Activated naive CD8-positive, alpha-beta T cell treated with anti-CD3 and anti-CD28 coated beads, Interleukin-2, amount 50 U/mL, for 24 hours (primary cell): ENCODE measurements at places on chromosomes 2 and 18.
A peak's percentile ranks its signal among the peaks of the same experiment; 100 is the strongest.

- no peaks in the 10 kb centered on the region for H3K27me3 ChIP-seq
- H3K4me1 ChIP-seq, result no peaks in the 10 kb centered on the region
- DNase-seq, result no peak
- H3K4me3 ChIP-seq, result no peak overlapping the region
- no peak overlapping the region for H3K27ac ChIP-seq
Measured at GRCh38 chr2:66689456-66690051, 254.6 kb downstream of the MEIS1 start.

DNA sequence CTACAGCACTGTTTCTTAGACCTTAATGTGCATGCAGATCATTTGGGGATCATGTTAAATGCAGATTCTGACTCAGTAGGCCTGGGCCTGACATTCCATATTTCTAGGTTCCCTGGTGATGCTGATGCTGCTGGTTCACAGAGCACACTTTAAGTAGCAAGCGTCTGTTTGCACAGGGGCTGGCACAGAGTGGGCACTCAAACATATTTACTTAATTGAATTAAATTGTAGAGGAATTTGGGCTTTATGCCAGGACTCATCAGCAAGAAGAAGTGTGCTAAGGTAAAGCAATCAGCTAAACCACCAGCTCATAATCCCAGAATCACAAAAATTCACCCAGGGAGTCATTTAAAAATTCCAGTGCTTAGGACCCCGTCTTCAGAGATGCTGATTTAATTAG lies 25.1 kb upstream of the INPP4A start:
- H3K27me3 ChIP-seq, result no peaks in the 10 kb centered on the region
- H3K27ac ChIP-seq, result no peak overlapping the region
- DNase-seq, result no peak
- H3K36me3 ChIP-seq, result peaks cover 7% of the 10 kb centered on the region
- no peak overlapping the region for H3K4me3 ChIP-seq

- peak overlapping the region; percentile 89 for H3K4me3 ChIP-seq
- peak overlapping the region; percentile 94 for H3K27ac ChIP-seq
- DNase-seq, result no peak
- peaks cover 2% of the 10 kb centered on the region for H3K27me3 ChIP-seq
- H3K4me1 ChIP-seq, result peaks cover 83% of the 10 kb centered on the region
- H3K36me3 ChIP-seq, result peaks cover 47% of the 10 kb centered on the region
Measured at GRCh38 chr2:126659562-126660467, 3.9 kb downstream of the GYPC start.

DNA sequence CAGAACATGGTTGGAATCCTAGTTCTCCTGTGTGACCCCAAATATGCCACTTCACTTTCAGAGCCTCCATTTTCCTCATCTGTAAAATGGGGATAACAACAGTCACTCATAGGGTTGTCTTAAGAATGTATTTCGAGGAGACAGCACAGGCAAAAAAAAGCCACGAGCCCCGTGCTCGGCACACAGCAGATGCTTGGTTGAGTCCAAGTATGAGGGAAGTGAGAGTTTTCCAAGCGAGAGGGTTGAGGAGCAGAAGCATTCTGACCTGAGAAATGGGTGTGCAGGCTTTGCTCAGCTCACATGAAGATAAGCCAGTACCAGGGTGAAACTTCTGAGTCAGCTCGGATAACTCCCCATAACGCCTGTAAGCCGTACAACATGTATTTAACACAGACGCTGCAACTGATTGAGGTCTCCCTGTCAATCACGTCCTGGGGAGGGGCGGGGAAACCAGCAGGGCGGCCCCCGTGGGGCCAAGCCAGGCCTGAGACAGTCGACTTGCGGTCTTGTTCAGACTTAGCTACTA lies 23.0 kb upstream of the ODC1 start:
- H3K36me3 ChIP-seq, result no peaks in the 10 kb centered on the region
- no peaks in the 10 kb centered on the region for H3K4me1 ChIP-seq
- no peak for DNase-seq
- no peak overlapping the region for H3K4me3 ChIP-seq
- no peak overlapping the region for H3K27ac ChIP-seq

- peaks cover 20% of the 10 kb centered on the region for H3K36me3 ChIP-seq
- H3K27ac ChIP-seq, result no peak overlapping the region
- no peaks in the 10 kb centered on the region for H3K27me3 ChIP-seq
- H3K4me1 ChIP-seq, result peaks cover 72% of the 10 kb centered on the region
- DNase-seq, result no peak
Measured at GRCh38 chr18:46226461-46226860, 122.3 kb downstream of the HAUS1 start.

DNA sequence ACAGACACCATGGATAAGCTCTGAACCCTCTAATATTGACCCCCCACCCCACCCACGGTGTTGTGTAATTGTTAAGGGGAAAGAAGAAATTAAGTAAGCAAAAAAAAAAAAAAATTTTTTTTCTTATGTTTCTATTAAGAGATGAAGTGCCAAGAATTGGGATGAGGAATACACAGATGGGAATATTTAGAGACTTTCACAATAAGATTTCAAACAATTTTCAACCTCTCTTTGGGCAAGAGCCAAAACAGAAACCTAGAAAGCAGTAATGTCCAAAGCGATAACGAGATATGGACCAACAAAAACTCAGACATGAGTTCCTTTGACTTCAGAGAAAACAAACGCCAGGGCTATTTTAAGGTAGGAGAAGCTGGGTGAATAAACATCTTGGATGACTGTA lies 14.4 kb downstream of the PIEZO2 start:
- H3K4me1 ChIP-seq, result no peaks in the 10 kb centered on the region
- H3K27ac ChIP-seq, result no peak overlapping the region
- no peaks in the 10 kb centered on the region for H3K36me3 ChIP-seq
- H3K4me3 ChIP-seq, result no peak overlapping the region
- no peaks in the 10 kb centered on the region for H3K27me3 ChIP-seq

- no peak overlapping the region for H3K27ac ChIP-seq
- peaks cover 2% of the 10 kb centered on the region for H3K36me3 ChIP-seq
- DNase-seq, result peak; percentile 48
- H3K4me3 ChIP-seq, result peak overlapping the region; percentile 9
- H3K27me3 ChIP-seq, result peaks cover 43% of the 10 kb centered on the region
Measured at GRCh38 chr2:232418466-232419244, 12.0 kb downstream of the ALPG start.

- H3K4me1 ChIP-seq, result no peaks in the 10 kb centered on the region
- H3K27me3 ChIP-seq, result peaks cover 17% of the 10 kb centered on the region
- H3K4me3 ChIP-seq, result no peak overlapping the region
- no peak overlapping the region for H3K27ac ChIP-seq
Measured at GRCh38 chr2:196563876-196564275, 75.6 kb upstream of the CCDC150 start.

- H3K36me3 ChIP-seq, result peaks cover 12% of the 10 kb centered on the region
- DNase-seq, result no peak
- no peak overlapping the region for H3K27ac ChIP-seq
- H3K4me1 ChIP-seq, result no peaks in the 10 kb centered on the region
- no peak overlapping the region for H3K4me3 ChIP-seq
Measured at GRCh38 chr2:72757177-72757775, 68.6 kb downstream of the EXOC6B start.

DNA sequence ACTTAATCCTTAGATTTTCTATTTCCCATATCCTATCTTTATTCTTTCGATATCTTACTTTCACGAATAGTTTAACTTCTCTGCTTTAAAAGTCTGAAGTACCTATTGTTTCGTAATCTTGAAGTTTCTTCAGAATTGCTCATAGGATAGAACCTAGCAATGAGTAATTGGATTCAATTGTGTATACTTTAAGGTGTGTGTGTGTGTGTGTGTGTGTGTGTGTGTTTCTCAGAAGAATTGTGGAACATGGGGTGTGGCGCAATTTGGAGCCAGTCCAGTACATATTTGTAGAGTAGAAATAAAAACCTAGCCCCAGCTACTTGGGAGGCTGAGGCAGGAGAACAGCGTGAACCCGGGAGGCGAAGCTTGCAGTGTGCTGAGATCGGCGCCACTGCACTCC lies 897.6 kb downstream of the BCL11A start:
- H3K4me1 ChIP-seq, result no peaks in the 10 kb centered on the region
- no peaks in the 10 kb centered on the region for H3K36me3 ChIP-seq
- no peak for DNase-seq
- H3K27me3 ChIP-seq, result no peaks in the 10 kb centered on the region
- H3K27ac ChIP-seq, result no peak overlapping the region

GRCh38 chr2:127707890-127708648 lies 6.8 kb downstream of the SFT2D3 start:
- DNase-seq, result no peak
- H3K4me3 ChIP-seq, result no peak overlapping the region
- H3K4me1 ChIP-seq, result peaks cover 21% of the 10 kb centered on the region
- no peak overlapping the region for H3K27ac ChIP-seq
- peaks cover 47% of the 10 kb centered on the region for H3K36me3 ChIP-seq

DNA sequence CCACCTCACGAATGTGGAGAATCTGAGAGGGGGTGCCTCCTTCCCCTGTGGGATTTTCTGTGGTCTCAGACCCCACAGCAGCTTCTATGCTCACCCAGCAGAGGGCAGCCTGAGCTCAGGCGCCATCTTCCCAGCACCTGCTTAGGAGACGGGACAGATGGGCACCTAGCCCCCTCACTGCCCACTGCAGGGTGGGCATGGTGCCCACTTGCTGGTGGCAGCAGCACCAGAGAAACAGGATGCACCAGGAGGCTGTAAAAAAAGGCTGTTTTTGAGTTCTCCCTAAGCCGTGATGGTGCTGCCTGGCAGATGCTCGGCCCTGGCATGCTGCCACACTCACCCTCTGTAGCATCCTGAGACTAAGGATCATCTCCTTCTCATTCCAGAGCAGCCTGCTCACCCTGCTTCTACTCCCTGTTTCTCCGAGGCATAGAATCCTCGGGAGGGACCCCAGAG lies 19.1 kb upstream of the SLC20A1 start:
- H3K4me3 ChIP-seq, result no peak overlapping the region
- H3K4me1 ChIP-seq, result peaks cover 62% of the 10 kb centered on the region

DNA sequence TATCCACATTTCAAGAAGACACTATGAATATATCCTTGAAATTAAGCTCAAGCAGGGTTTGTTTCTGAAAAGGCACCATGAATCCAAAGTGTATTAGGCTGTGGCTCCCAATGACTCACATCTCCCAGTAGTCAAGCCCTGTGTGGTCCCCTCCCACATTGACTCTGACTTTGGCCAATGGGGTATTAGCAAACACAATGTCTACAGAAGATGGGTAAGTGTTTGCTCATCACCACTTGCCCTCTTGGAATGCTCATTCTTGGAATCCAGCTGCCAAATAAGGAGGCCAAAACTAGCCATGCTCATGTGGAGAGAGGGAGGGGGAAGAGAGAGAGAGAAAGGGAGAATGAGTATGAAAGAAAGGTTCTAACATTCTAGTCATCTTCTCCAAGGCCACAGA lies 490.0 kb downstream of the TXNL1 start:
- H3K27ac ChIP-seq, result no peak overlapping the region
- no peaks in the 10 kb centered on the region for H3K36me3 ChIP-seq
- no peak overlapping the region for H3K4me3 ChIP-seq
- no peak for DNase-seq
- H3K4me1 ChIP-seq, result no peaks in the 10 kb centered on the region

- peaks cover 19% of the 10 kb centered on the region for H3K36me3 ChIP-seq
- H3K4me1 ChIP-seq, result peaks cover 80% of the 10 kb centered on the region
- no peak overlapping the region for H3K4me3 ChIP-seq
Measured at GRCh38 chr2:134299334-134299733, 45.5 kb downstream of the MGAT5 start.

DNA sequence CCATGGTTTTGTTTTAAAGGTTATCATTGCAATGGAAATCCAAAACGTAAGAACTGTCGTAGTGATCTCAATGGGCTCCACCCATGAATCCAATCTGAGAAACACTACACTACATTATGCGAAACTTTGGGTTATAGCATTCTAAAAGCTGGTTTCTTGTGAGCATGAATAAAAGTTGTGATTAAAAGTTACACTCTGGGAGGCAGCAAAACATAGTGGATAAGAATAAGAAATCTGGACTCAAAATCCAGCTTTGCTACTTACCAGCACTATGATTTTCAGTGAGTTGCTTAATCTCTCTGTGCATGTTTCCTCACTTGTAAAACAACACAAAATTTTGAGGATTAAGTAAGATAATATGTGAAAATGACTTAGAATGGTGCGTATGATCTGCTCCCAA lies 25.7 kb upstream of the THOC1 start:
- H3K36me3 ChIP-seq, result no peaks in the 10 kb centered on the region
- H3K4me1 ChIP-seq, result no peaks in the 10 kb centered on the region
- DNase-seq, result no peak

- no peaks in the 10 kb centered on the region for H3K27me3 ChIP-seq
- no peaks in the 10 kb centered on the region for H3K36me3 ChIP-seq
- DNase-seq, result no peak
- no peaks in the 10 kb centered on the region for H3K4me1 ChIP-seq
Measured at GRCh38 chr2:205520311-205520710, 162.0 kb upstream of the NRP2 start.

DNA sequence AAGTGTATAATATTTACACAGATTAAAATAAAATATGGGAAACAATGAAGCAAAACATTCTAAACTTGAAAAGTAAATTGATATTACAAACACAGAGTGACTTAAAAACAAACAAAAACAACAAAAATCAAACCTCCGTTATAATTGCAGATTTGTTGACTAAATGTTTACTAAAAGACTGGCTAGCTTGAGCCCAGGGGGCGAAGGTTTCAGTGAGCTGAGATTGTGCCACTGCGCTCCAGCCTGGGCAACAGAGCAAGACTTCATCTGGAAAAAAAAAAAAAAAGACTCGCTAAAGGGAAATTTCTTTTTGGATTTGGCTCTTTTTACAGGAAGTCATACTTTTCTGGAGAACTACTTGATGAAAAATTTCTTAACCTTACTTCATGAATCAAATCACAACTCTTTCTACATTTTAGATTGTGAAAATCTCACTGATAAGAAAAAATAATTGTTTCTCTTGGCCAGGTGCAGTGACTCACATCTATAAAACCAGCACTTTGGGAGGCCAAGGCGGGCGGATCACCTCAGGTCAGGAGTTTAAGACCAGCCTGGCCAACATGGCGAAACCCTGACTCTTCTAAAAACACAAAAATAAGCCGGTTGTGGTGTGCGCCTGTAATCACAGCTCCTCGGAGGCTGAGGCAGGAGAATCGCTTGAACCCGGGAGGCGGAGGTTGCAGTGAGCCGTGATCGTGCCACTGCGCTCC lies 9.7 kb downstream of the TFPI start:
- no peak overlapping the region for H3K4me3 ChIP-seq
- DNase-seq, result no peak
- H3K27ac ChIP-seq, result no peak overlapping the region
- no peaks in the 10 kb centered on the region for H3K36me3 ChIP-seq
- no peaks in the 10 kb centered on the region for H3K27me3 ChIP-seq

DNA sequence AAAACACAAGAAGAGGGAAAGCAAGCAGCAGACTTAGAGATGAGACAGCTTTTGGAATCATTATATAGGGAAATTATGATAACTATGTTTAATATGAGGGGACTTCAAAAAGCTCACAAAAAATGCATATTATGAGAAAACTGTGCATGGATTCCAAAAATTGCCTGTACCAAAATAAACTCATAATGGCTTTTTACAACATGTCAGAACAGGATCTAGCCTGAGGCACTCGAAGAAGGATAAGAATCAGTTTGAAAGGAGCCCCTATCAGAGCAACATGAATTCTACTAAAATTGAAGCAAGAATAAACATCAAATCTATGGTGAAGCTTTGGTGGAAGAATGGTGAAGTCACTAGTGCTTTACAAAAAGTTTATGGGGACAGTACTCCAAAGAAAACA lies 187.4 kb downstream of the RDH14 start:
- H3K4me1 ChIP-seq, result no peaks in the 10 kb centered on the region
- H3K27me3 ChIP-seq, result peaks cover 11% of the 10 kb centered on the region

- no peaks in the 10 kb centered on the region for H3K36me3 ChIP-seq
- no peak overlapping the region for H3K4me3 ChIP-seq
- no peak for DNase-seq
- peaks cover 16% of the 10 kb centered on the region for H3K27me3 ChIP-seq
- H3K27ac ChIP-seq, result no peak overlapping the region
Measured at GRCh38 chr2:38444247-38444646, 67.2 kb upstream of the ATL2 start.
